ENCODE measurements at places on chromosomes 7 and 10. TPM values are rescaled to one million over a fixed set of nuclear protein-coding genes. Genes with fewer than 3 reads are reported as not detected.

GRCh38 chr10:108791794-108792474 is 1131.4 kb downstream of the XPNPEP1 start:
- no peak for DNase-seq

DNA sequence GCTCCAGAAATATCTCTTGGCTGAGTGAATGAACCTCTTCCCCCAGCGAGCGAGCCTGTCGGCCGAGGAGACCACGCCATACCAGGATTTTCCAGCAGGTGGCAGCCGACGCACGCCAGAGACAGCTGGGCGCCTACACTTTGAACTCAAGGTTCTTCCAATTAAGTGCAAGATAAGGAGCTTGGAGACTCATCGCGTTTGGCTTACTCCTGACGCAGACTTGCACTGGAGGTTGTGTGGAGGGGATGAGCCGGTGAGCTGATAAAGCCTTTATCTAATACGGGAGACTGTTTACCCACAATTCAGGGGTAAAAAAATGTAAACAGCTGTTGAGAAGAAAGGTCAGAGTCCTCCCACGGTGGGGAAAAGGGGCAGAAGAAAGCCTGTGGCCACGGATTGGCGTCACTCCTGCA is 45.9 kb upstream of the EMX2 start:
- peak; percentile 67 for DNase-seq

- no peak for DNase-seq
These were observed 16.5 kb upstream of the IMMP2L start for GRCh38 chr7:111578754-111579153.

DNA sequence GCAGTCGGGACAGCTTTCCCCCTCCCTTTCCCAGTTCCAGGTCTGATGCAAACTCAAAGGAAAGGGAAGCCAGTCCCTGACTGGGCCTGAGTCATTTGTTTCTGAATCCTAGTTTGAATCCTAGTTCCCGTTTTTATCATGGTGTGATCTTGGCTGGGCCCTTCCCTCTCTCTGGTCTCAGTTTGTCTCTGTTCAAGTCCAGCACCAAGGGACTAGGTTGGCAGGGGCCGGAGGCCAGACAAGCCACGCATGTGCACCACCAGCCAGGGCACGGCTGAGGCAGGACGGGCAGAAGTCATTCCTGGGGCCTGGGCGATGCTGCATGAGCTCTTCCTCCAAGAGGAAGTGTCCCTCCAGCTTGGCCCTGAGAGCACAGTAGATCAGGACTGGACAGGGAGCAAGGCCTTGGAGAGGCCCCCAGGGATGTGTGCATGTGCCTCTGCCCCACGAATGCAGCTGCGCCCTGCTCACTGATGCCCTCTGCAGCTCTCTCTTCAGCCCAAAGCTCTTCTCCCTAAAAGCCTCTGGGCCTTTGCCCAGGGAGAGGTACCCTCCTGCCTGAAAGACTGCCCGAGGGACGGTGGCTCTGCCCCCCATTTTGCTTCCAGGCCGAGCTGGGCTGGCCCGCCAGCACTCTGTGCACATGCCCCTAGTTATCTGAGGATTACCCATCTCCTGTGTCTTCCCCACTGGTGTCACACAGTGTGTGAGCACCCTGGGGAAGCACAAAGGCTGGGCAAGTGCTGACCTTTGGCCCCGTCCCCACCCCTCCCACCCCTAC is 86.7 kb downstream of the ZMIZ1 start:
- no peak for DNase-seq

GRCh38 chr7:20365486-20365885 is 34.8 kb downstream of the ITGB8 start:
- DNase-seq, result no peak

The CLRN3 gene
- total RNA-seq, result not detected

All from prostate gland (tissue), 2 donors.